ENCODE measurements at places on chromosomes 4 and X.

DNA sequence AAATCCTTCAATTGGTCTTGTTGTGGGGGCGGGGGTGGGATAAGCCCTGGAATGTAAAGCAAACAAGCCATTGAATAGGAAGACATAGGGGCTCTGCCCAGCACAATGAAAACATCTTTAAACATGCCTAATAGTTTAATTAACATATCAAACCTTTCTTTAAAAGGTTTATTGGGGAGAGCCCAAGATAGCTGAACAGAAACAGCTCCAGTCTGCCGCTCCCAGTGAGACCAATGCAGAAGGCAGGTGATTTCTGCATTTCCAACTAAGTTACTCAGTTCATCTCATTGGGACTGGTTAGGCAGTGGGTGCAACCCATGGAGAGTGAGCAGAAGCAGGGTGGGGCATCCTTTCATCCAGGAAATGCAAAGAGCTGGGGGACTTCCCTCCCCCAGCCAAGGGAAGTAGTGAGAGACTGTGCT is 327.2 kb upstream of the CNKSR2 start:
- no peak for DNase-seq
- no peak overlapping the region for H3K4me3 ChIP-seq
- no peaks in the 10 kb centered on the region for H3K27me3 ChIP-seq
- no peak overlapping the region for H3K27ac ChIP-seq
- H3K36me3 ChIP-seq = no peaks in the 10 kb centered on the region
- H3K4me1 ChIP-seq = no peaks in the 10 kb centered on the region

- peaks cover 3% of the 10 kb centered on the region for H3K36me3 ChIP-seq
- no peaks in the 10 kb centered on the region for H3K27me3 ChIP-seq
These were observed 5.0 kb upstream of the SDAD1 start for GRCh38 chr4:75995727-75996126.

- peaks cover 2% of the 10 kb centered on the region for H3K27me3 ChIP-seq
- no peak overlapping the region for H3K27ac ChIP-seq
- H3K4me1 ChIP-seq = no peaks in the 10 kb centered on the region
- H3K4me3 ChIP-seq = no peak overlapping the region
- no peak for DNase-seq
These were observed 7.5 kb downstream of the LRRC66 start for GRCh38 chr4:52012651-52013050.

- peaks cover 9% of the 10 kb centered on the region for H3K27me3 ChIP-seq
- H3K27ac ChIP-seq = no peak overlapping the region
These were observed 329 bp downstream of the TBC1D14 start for GRCh38 chr4:6909970-6910339.

- no peak overlapping the region for H3K4me3 ChIP-seq
- DNase-seq = no peak
- H3K4me1 ChIP-seq = no peaks in the 10 kb centered on the region
- no peaks in the 10 kb centered on the region for H3K36me3 ChIP-seq
- no peak overlapping the region for H3K27ac ChIP-seq
These were observed 58.7 kb downstream of the ZFYVE28 start for GRCh38 chr4:2359591-2360395.

- no peak for DNase-seq
- H3K4me1 ChIP-seq = peaks cover 4% of the 10 kb centered on the region
- H3K27ac ChIP-seq = peak overlapping the region; percentile 9
- H3K36me3 ChIP-seq = no peaks in the 10 kb centered on the region
- no peak overlapping the region for H3K4me3 ChIP-seq
These were observed 83.9 kb downstream of the SNCA start for GRCh38 chr4:89752932-89753598.

DNA sequence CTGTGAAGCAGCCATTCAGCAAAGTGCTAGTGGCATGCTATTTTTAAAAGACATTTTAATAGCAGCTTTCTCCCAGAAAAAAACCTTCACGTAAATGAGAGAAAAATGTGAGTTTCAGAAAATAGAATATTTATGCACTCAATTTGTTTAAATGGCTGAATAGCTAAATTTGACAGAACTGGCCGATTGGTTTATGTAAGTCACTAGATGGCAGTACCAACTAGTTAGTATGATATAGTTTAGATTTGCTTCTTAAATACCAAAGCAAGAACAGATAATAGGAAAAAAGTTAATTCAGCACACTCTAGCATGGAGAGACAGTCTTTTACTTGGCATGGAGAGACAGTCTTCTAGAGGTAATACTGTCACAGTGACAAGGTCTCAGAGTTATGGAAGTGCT is 250.1 kb downstream of the SNCA start:
- H3K27me3 ChIP-seq = no peaks in the 10 kb centered on the region
- H3K4me3 ChIP-seq = no peak overlapping the region
- DNase-seq = no peak
- no peak overlapping the region for H3K27ac ChIP-seq

DNA sequence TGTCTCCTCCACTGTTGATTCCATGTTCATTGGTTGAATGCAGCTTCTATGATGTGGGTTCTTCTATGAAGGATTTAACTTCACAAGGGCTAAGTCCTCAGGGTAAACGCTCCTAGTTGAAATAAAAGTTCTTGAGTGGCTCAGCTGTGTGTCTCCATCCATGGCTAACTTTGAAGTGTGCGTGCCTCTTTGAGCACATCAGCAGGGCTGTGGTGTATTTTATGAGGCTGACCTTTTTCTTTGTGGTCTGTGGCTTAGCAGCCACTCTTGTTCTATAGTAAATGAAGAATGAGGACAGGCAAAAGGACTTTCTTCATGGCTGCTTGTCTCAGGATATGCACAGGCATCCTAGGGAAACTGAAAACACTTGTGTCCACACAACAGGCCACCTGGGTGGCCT is 88.5 kb downstream of the KIT start:
- H3K27me3 ChIP-seq = peaks cover 1% of the 10 kb centered on the region
- no peak for DNase-seq
- H3K36me3 ChIP-seq = peaks cover 35% of the 10 kb centered on the region
- H3K4me3 ChIP-seq = no peak overlapping the region

DNA sequence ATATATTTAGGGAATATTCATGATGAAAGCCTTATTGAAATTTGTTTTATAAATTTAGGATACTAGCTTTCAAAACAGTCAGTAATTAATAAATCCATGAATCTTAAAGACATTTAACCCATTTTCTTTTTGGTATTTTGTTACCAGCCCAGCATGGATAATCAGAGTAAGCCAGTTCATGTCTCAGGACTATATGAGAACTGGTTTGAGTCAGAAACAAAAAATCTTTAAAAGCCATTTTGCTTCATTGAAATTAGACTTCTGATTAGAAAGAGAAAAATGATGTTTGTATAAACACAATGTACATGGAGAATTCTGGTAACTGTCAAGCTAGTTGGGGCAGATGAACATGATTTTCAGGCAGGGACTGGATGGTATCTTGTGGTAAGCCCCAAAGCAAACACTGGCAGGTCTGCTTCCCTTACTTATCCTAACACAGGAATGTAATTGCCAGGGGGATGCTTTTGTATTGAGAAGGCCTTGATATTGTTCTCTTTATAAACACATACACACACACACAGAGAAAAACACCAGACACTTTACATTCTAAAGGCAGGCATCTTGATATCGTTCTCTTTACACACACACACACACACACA is 9.4 kb downstream of the ARHGAP10 start:
- peak overlapping the region; percentile 24 for H3K27ac ChIP-seq
- H3K4me3 ChIP-seq = no peak overlapping the region
- DNase-seq = no peak
- H3K27me3 ChIP-seq = peaks cover 6% of the 10 kb centered on the region
- no peaks in the 10 kb centered on the region for H3K36me3 ChIP-seq
- peaks cover 9% of the 10 kb centered on the region for H3K4me1 ChIP-seq

DNA sequence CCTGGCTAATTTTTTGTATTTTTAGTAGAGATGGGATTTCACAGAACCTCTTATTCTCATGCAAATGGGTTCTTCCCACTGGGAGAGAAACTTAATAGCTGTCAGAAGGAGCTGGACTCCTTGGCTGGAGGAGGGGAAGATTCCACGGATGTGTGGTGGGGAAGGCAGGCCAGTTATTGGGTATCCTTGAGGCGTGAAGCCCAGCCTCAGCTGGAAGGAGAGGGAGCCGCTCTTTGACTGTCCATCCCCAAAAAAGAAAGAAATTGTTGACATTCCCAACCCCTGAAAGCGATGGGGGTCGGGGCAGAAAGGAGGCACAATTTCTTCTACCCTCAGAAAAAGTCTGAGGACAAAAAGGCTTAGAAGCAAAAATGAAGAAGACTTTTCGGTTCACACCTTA is 983.1 kb upstream of the PABPC4L start:
- peaks cover 3% of the 10 kb centered on the region for H3K27me3 ChIP-seq
- no peak overlapping the region for H3K4me3 ChIP-seq
- no peaks in the 10 kb centered on the region for H3K36me3 ChIP-seq
- DNase-seq = no peak
- H3K4me1 ChIP-seq = no peaks in the 10 kb centered on the region

DNA sequence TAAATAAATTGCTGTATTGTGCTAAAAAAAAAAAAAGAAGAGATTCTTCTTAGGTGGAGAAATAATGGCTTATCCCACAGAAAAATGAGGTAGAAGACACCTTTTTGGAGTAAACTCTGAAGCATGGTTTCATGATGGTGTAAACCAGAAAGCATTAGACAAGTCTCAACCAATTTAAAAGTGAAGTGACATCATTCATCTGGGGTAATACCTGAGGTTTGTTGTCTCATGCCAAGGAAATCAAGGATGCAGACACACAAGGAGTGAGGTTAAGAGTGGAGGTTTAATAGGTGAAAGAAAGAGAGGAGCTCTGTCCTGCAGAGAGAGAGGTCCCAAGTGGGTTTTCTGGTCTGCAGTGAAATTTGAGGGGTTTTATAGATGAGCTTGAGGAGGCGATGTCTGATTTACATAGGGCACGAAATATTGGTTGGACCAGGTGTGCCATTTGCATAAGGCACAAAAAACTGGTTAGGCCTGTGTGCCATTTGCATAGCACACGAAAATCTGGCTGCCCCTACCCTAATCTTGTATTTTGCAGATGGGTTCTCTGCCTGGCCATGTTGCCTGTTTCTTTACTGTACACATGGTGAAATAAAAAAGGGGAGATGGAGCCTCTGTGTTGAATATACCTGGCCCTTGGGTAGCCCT is 25.0 kb upstream of the CWH43 start:
- peaks cover 2% of the 10 kb centered on the region for H3K27me3 ChIP-seq
- no peak overlapping the region for H3K27ac ChIP-seq
- no peaks in the 10 kb centered on the region for H3K36me3 ChIP-seq
- no peak overlapping the region for H3K4me3 ChIP-seq

- H3K4me3 ChIP-seq = no peak overlapping the region
- DNase-seq = no peak
- H3K36me3 ChIP-seq = no peaks in the 10 kb centered on the region
- H3K4me1 ChIP-seq = no peaks in the 10 kb centered on the region
- no peaks in the 10 kb centered on the region for H3K27me3 ChIP-seq
These were observed 529.6 kb upstream of the IGFBP7 start for GRCh38 chr4:57639561-57640382.

DNA sequence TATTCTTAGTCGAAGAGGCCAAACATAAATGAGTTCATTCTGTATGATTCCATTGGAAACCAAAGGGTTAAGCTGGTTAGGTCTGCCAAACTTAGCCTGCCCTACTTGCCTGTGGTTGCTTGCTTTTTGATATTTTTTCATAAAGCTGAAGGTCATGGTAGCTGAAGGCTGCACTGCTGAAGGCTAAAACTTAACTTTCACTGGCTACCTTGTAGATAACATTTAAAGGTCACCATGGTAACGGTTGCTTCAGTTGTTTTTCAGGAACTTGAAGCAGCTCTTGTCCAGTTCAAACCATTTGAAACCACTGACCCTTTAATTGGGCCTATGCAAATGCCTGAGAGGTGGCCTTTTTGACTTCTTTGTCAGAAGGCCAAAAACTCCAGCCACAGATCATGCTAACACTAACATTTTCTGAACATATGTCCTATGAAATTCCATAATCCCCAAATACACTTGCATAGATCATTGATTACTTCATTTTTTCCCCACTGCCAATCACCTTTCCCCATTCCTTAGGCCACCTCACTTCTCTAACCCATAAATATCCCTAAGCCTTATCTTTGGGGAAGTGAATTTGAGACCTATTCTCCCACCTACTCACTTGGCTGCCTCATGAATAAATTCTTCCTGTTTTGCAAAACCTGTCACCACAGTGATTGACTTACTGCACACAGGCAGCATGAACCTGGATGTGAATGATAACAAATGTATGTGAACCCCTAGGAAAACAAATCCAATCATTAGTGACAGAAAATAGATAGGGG is 10.7 kb upstream of the SMIM10L2A start:
- no peaks in the 10 kb centered on the region for H3K36me3 ChIP-seq
- no peak for DNase-seq
- H3K4me3 ChIP-seq = no peak overlapping the region
- H3K27ac ChIP-seq = peak overlapping the region; percentile 82
- H3K27me3 ChIP-seq = no peaks in the 10 kb centered on the region

- no peak overlapping the region for H3K27ac ChIP-seq
- no peak overlapping the region for H3K4me3 ChIP-seq
- H3K4me1 ChIP-seq = peaks cover 4% of the 10 kb centered on the region
- peaks cover 1% of the 10 kb centered on the region for H3K27me3 ChIP-seq
- no peaks in the 10 kb centered on the region for H3K36me3 ChIP-seq
- DNase-seq = no peak
These were observed 121.3 kb downstream of the NWD2 start for GRCh38 chr4:37365888-37366287.

GRCh38 chr4:122876456-122876855 is 45.9 kb downstream of the NUDT6 start:
- peaks cover 41% of the 10 kb centered on the region for H3K36me3 ChIP-seq
- peaks cover 2% of the 10 kb centered on the region for H3K27me3 ChIP-seq
- DNase-seq = no peak
- no peak overlapping the region for H3K4me3 ChIP-seq
